Lung (tissue), 17 donors: ENCODE measurements at places on chromosomes 1 and 21. TPM values are rescaled to one million over a fixed set of nuclear protein-coding genes. Genes with fewer than 3 reads are reported as not detected.

DNA sequence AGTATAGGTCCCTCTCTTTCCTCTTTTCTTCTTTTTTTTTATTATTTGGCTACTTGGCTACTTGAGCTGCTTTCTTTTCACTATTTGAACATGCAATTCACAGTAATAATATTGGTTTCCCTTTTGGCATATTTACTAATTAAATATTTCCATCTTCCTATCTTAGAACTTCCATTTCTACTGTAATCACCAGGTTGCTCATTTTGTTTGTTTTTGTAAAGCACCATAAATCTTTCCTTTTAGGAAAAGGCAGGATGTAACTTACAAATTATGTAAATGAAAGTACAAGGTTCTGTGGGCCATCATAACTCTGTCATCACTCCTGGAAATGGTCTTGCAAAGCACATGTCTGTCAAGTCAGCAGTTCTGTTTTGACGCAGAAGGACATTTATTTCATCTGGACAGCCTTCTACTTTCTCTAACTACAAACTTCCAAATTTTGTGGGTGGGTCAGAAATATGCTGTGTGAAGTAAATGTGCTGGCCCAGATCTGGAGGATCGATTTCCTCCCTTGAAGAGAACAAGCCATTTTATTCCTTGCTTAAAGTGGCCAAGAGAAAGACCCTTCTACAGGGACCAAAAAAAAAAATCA is 71.7 kb upstream of the TNFSF18 start:
- no peaks in the 10 kb centered on the region for H3K27me3 ChIP-seq
- H3K27ac ChIP-seq: peak overlapping the region; percentile 29
- no peaks in the 10 kb centered on the region for H3K36me3 ChIP-seq
- peak; percentile 60 for DNase-seq

DNA sequence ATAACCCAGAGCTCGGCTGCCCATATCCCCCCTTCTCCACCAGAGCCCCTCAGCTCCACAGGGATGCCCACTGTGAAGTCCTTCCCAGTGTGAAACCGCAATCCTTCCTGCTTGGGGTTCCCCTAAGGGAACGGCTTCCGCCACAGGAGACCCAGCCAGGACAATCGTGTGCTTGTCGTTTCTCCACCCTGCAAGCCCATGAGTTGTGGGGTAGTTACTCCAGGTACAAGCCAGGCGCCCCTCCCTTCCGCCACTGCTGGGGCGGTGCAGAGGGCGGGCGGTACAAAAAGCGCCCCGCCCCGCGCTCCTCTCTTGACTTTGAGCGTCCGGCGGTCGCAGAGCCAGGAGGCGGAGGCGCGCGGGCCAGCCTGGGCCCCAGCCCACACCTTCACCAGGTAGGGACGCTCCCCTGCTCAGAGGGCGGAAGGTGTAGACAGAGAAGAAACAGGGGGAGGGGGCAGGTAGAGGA is at the start of gene TINAGL1:
Gene TINAGL1, plus strand, starts transcription at position 315 of the 469 bp plus-strand sequence. CDS start 634 bp downstream, outside the sequence.
- peak; percentile 46 for DNase-seq
- peak within 1 kb of the TSS; percentile 93 for H3K27ac ChIP-seq
- peaks cover 37% of the 10 kb centered on the region for H3K4me1 ChIP-seq

Gene KRTAP19-1
- not detected for total RNA-seq

- no peaks in the 10 kb centered on the region for H3K27me3 ChIP-seq
- H3K36me3 ChIP-seq: peaks cover 52% of the 10 kb centered on the region
- DNase-seq: no peak
Measured at GRCh38 chr1:33329600-33330305, 8.9 kb upstream of the A3GALT2 start.

DNA sequence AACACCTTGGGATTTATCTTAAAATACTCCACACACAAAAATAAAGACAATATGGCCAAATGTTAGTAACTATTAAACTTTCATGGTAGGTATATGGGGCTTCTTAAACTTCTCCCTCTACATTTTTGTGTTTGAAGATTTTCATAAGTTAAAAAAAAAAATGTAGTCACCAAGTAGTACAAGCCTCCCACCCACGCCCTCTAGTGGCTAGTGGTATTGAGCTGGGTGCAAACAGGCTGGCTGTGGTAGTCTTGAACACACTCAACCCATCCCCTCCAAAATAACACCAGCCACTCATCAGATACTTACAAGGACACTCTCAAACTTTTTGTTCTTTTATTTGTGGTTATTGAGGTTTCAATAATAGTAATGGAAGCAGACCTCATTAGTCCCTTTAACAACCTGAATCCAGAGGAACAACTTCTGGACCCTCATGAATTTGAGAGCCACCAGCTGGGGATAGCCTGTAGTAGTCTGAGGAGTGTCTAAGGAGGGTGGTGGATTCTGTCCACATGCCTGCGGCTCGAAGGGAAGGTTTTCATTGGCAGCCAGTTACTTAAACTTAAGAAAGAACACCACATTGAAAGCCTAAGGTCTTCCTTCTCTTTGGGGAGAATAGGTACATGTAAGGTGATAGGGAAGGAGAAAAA is 15.6 kb downstream of the RD3 start:
- H3K4me3 ChIP-seq: no peak overlapping the region
- no peaks in the 10 kb centered on the region for H3K36me3 ChIP-seq
- peaks cover 2% of the 10 kb centered on the region for H3K4me1 ChIP-seq
- peaks cover 36% of the 10 kb centered on the region for H3K27me3 ChIP-seq

Gene AIM2
- total RNA-seq: 0.97 TPM

Gene NECTIN4
- 12.5 TPM for total RNA-seq

- no peak overlapping the region for H3K4me3 ChIP-seq
- H3K27me3 ChIP-seq: no peaks in the 10 kb centered on the region
- no peaks in the 10 kb centered on the region for H3K36me3 ChIP-seq
- peaks cover 9% of the 10 kb centered on the region for H3K4me1 ChIP-seq
Measured at GRCh38 chr21:28771790-28772501, 220.7 kb downstream of the LTN1 start.

DNA sequence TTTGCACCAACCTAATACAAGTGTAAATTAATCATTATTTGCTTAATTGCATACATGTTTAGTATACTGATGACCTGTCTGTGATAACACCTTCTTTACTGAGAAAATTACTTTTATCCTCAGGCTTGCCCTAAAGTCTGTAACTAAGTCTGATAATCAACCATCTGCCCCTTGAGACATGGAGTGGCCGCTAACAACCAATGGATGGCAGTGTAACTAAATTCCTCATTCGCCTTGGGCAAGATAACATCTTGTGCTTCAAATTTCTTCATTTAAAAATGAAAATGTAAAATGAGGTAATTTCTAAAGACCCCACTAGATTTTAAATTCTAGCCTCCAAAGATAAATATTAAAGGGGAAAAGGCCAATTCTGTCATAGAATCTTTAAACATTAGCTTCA is 85.1 kb downstream of the ENAH start:
- no peaks in the 10 kb centered on the region for H3K4me1 ChIP-seq
- H3K4me3 ChIP-seq: no peak overlapping the region
- H3K27ac ChIP-seq: no peak overlapping the region
- H3K27me3 ChIP-seq: no peaks in the 10 kb centered on the region

- peaks cover 6% of the 10 kb centered on the region for H3K36me3 ChIP-seq
- peak; percentile 52 for DNase-seq
- H3K27ac ChIP-seq: no peak overlapping the region
- H3K27me3 ChIP-seq: no peaks in the 10 kb centered on the region
- peaks cover 13% of the 10 kb centered on the region for H3K4me1 ChIP-seq
- H3K4me3 ChIP-seq: no peak overlapping the region
Measured at GRCh38 chr1:151443846-151444782, 15.2 kb downstream of the POGZ start.

- peaks cover 1% of the 10 kb centered on the region for H3K27me3 ChIP-seq
- no peak for DNase-seq
- H3K36me3 ChIP-seq: no peaks in the 10 kb centered on the region
- no peak overlapping the region for H3K4me3 ChIP-seq
Measured at GRCh38 chr1:115426231-115426771, 88.3 kb upstream of the NGF start.

DNA sequence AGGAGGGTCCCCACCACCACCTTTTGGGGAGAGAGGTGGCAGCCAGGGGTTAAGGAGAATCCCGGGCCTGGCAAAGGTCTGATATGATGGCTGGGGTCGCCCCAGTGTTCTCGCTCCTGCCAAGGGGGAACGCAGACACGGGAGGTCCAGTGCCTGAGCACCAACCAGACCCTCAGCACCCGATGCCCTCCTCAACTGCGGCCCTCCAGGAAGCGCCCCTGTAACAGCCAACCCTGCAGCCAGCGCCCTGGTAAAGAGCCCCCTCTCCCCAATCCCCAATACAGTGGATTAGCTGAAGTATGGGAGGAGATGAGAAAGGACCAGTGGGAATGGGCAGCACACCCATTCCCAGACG is 10.4 kb downstream of the ADAMTSL4 start:
- peaks cover 42% of the 10 kb centered on the region for H3K4me1 ChIP-seq
- H3K4me3 ChIP-seq: no peak overlapping the region
- H3K27ac ChIP-seq: peak overlapping the region; percentile 77
- H3K27me3 ChIP-seq: no peaks in the 10 kb centered on the region

Gene SUMO3
- total RNA-seq: 86.5 TPM

DNA sequence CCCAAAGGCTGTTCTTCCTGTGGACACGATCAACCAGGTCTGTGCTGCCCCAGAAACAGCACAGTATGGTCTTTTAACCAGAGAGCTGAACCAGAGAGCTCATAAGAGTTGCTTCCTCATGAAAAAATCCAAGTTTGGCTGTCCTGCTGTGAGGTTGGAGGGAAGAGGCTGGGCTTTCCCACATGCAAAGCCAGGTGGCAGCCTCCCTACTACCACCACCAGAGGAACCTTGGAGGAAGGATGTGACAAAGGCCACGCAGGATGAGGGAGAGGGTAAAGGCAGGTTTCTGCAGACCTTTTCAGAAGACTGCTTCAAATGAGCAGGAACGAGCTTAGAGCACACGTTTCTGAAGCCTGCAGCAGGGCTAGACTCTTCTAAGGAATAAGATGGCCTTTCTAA is 27.1 kb downstream of the FAM78B start:
- no peaks in the 10 kb centered on the region for H3K36me3 ChIP-seq
- DNase-seq: no peak
- no peaks in the 10 kb centered on the region for H3K4me1 ChIP-seq
- H3K27ac ChIP-seq: no peak overlapping the region
- H3K27me3 ChIP-seq: no peaks in the 10 kb centered on the region

DNA sequence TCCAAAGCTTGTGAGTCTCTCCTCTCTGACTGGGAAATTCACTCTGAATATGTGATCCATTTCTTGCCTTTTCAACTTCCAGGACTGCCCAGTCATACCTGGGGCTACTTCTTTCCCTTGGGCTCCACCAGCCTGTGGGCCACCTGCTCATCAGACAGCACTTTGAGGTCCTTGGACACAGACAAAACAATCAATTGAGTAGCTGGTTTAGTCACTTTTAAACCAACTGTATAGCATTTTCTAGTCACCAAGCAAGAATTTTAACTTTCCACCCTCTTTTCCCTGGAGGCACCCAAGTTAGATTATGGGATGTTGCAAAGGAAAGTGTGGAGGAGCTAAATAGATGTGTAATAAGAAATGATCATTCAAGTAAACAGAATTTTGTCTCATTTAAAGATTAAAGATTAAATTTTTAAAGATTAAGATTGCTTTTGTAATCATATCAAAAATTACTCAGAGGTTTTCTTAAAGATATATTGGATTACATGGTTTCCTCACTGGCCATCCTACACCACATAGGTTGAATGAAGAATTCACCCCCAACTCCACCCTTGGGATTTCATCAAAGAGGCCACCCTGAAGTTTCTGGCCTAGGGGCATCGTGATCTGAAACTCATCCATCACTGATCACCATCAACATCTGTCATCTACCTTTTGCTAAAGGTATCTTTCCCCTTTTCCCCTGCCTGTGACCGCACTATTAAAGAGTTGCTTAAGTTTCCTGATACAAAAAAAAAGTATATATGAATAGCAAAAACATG is 219.2 kb upstream of the NR5A2 start:
- H3K27me3 ChIP-seq: no peaks in the 10 kb centered on the region
- no peak for DNase-seq
- H3K4me3 ChIP-seq: no peak overlapping the region
- H3K4me1 ChIP-seq: no peaks in the 10 kb centered on the region

GRCh38 chr1:186943891-186944686 is 115.3 kb downstream of the PLA2G4A start:
- DNase-seq: no peak
- no peaks in the 10 kb centered on the region for H3K4me1 ChIP-seq
- H3K36me3 ChIP-seq: no peaks in the 10 kb centered on the region
- no peak overlapping the region for H3K27ac ChIP-seq
- no peaks in the 10 kb centered on the region for H3K27me3 ChIP-seq
- H3K4me3 ChIP-seq: no peak overlapping the region

- H3K4me1 ChIP-seq: no peaks in the 10 kb centered on the region
- no peaks in the 10 kb centered on the region for H3K27me3 ChIP-seq
- H3K4me3 ChIP-seq: no peak overlapping the region
Measured at GRCh38 chr1:75010547-75010946, 123.6 kb upstream of the LHX8 start.

DNA sequence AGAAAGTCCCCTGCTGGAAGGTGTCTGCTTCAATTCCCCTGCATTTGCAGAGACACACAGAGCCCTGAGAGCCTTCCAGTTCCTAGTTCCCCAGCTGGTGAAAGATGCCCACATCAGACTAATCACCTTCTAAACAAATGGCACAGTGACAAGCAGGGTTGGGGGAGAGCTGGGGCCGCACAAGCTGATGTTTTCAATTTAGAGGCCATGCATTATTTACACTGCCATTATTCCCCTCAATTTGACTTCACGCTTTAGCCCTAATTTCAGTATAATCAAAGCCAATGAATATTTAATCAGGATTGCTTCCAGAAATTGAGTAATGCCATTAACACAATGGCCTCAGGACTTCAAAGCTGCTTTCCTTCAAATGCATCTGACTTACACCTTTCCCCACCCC is 81.5 kb downstream of the BEND5 start:
- no peaks in the 10 kb centered on the region for H3K36me3 ChIP-seq
- DNase-seq: no peak
- H3K4me1 ChIP-seq: no peaks in the 10 kb centered on the region
- H3K27ac ChIP-seq: no peak overlapping the region
- H3K4me3 ChIP-seq: no peak overlapping the region
- no peaks in the 10 kb centered on the region for H3K27me3 ChIP-seq

Gene ANGPTL3
- total RNA-seq: 0.06 TPM

DNA sequence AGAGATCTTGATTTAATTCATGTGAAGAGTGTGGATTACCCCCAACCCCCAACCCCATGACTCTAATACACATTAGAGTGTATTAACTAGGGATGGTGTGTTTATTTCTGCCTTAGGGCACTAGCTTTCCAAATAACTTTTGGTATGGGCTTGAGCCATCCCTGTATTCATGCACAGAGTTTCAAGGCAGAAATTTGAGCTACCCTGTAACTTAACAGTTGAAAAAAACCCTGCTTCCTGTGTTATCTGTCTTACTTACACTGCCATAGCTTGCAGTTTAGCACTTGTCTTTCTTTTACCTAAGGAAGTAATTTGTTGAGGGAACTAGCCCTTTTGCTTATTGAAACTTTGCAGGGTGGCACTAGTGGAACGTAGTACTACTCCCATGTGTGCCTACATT is 6.3 kb downstream of the SRSF11 start:
- H3K27me3 ChIP-seq: no peaks in the 10 kb centered on the region
- peaks cover 20% of the 10 kb centered on the region for H3K36me3 ChIP-seq
- H3K4me1 ChIP-seq: peaks cover 6% of the 10 kb centered on the region
- DNase-seq: no peak

DNA sequence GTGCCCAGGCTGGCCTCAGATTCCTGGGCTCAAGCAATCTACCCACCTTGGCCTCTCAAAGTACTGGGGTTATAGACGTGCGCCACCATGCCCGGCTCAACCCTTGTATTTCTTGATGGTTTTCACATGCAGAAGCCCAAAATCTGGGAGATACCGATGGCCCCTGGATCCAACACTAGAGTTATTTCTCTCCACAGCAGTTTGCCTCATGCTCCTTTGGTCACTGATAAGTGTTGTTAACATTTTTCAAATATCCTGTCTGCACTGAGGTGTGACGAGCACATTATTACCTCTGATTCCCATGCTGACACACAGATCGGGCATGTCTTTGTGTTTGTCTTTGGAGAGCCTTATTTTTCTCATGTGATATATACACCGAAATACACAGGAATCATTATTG is 107.0 kb downstream of the KIF26B start:
- no peak for DNase-seq
- H3K27ac ChIP-seq: no peak overlapping the region
- no peak overlapping the region for H3K4me3 ChIP-seq
